ENCODE measurements at places on chromosomes 5 and 9. TPM values are rescaled to one million over a fixed set of nuclear protein-coding genes. Genes with fewer than 3 reads are reported as not detected.
A peak's percentile ranks its signal among the peaks of the same experiment; 100 is the strongest.

PCDHA6 gene
- not detected for total RNA-seq

GRCh38 chr9:37620396-37620795 lies 28.0 kb upstream of the TOMM5 start:
- DNase-seq, result no peak

TMEM215 gene
- total RNA-seq, result not detected

- DNase-seq, result peak; percentile 29
Measured at GRCh38 chr9:135328485-135329417, 150.8 kb upstream of the PPP1R26 start.

RETREG1 gene
- 18.1 TPM for total RNA-seq

FTMT gene
- not detected for total RNA-seq

MARCOL gene
- total RNA-seq, result not detected

GRCh38 chr9:96327694-96328352 lies 25.8 kb upstream of the HSD17B3 start:
- peak; percentile 53 for DNase-seq

DNA sequence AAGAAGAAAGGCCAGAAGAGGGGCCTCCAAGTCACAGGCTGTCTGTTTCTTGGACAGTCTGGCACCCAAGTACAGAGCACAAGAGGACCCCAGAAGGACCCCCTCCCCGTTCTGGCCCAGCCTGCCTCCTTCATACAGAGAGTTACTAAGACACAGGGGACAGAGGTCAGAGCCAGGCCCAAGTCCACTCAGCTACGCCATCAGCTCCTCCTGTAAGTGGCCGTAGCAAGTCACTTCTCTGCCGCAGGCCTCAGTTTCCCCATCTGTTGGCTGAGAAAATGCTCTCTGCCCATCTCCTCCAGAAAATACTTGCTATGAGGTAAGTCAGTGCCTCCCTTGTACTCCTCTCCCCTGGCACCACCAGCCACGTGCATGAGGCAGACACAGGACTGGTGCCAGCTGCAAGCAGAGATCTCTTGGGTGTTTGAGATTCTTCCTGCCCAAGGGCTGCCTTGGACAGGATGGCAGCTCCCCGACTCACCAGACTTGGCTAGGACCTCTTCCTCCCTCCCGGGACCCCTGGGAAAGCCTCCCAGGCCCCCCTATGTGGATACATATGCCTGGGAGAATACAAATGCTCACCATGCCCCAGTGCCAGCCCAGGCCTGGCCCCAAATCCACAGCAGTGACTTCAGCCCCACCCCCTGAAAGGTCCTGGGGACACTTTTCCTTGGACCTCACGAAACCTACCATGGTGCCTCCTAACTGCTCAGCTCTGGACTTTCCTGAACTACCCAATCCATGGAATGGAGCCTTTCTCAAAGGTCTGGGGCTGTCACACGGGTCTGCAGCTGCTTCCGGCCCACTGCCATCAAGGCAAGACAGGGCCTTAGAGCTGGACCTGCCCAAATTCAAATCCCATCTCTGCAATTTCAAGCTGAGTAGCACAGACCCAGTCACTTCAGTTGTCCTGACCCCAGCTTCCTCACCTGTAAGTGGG lies 5.1 kb downstream of the EEIG1 start:
- no peak for DNase-seq

DNA sequence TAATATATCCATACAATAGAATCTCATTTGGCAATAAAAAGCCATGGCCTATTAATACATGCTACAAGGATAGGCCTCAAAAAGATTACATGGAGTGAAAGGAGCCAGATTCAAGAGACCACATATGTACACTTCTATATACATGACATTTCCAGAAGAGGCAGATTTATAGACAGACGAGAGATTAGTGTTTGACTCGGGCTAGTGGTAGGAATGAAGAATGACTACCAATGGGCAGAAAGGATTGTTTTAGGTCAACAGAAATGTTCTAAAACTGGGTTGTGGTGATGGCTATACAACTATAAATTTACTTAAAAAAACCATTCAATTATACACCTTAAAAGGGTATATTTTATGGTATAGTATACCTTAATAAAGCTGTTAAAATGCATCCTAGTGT lies 41.9 kb downstream of the SETX start:
- DNase-seq, result no peak

DNA sequence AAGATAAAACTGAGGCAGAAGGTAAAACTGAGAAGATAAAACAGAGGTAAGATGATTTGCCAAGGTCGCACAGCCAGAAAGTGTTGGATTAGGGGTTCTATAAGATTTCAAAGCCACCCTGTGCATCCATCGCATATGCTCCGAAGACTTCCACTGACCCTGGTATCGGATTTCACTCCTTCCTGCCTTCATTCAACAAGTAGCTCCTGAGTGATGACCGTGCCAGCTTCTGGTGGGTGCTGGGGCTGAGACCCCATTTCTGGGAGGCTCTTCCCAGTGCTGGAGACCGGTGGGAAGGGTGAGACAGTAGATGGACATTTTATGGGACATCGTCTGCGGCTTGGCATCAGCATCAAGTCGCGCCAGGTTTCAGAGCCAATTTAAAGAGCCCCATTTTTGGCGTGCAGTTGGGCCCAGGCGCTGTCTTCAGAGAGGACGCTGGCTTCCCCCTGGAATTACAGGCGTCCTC lies 53.7 kb upstream of the DAB2IP start:
- DNase-seq, result no peak

DNA sequence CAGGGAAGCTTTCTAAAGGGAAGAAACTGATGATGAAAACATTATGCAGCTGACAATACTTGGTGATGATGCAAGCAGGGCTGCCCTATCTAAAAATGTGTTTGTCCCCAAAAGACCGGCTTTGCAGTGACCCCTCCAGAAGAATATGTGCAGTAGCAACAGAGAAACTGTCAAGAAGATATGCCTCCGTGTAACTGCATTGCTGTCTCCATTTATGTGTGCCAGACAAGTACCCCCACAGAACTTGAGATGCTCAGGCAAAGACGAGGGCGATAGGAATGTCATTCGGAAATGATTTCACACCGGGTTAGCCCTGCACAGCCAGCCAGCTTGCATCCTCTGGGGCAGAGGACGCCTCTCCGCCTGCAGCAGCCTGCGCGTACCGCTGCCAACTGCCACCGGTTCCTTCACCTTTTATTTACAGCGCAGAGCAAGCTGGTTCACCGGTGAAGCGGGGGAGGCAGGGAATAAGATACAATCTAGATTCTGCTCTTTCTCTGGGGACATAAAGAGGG lies 2.0 kb downstream of the GABBR2 start:
- no peak for DNase-seq

OLFML2A gene
- not detected for total RNA-seq

SCGB3A2 gene
- not detected for total RNA-seq

PCDHA1 gene
- not detected for total RNA-seq

RGS3 gene
- 57.1 TPM for total RNA-seq

DNA sequence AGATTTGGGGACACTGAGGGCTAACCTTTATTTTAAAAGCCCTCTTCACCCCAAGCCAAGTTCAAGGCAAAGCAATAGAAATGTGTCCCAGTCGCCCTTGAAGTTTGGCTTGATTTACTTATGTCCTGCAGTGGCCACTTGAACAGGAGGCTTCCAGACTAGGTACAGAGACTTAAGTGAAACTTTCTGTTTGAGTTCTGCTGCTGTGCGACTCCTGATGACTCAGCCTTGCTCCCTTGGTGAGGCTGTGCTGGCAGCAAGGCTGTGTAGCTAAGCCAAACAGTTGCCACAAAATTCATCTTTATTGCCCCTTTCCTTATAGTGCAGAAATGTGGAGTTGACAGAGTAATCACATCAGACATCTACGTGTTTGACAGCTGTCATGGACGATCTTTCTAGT lies 68.8 kb upstream of the NTRK2 start:
- no peak for DNase-seq

QRFP gene
- not detected for total RNA-seq

DNA sequence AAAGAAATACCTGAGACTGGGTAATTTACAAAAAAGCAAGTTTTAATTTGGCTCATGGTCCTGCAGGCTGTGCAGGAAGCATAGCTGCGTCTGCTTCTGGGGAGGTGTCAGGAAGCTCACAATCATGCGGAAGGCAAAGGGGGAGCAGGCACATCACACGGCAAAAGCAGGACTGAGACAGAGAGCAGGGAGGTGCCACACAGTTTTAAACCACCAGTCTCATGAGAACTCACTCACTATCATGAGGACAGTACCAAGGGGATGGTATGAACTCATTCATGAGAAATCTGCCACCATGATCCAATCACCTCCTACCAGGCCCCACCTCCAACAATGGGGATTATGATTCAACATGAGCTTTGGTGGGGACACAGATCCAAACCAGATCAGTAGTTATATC lies 96.2 kb downstream of the OSTF1 start:
- DNase-seq, result no peak

- DNase-seq, result no peak
Measured at GRCh38 chr9:96565671-96566497, 53.8 kb downstream of the CDC14B start.

TXNDC15 gene
- total RNA-seq, result 56.8 TPM

- DNase-seq, result no peak
Measured at GRCh38 chr9:106886111-106887046, 23.4 kb downstream of the ZNF462 start.

CCDC112 gene
- 1.5 TPM for total RNA-seq

DRD1 gene
- not detected for total RNA-seq

DNA sequence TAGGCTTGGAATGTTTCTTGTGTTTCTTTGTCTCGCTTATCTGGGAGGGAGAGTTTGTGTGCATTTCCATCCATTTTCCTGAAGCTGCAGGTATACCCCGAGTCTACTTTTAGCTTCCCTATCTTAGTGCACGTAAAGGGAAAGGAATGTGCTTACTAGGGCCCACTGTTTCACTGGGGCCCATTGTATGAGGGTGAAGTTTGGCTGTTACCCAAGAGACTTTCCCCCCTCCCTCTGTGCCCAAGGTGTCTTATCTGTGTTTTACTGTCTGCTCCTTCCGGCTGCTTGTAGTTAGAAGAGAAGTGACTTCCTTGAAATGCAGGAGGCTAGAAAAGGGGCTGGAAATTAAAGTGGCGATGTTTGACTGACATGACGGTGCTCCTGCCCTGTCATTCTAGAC lies 12.1 kb upstream of the BTNL3 start:
- DNase-seq, result no peak

DNA sequence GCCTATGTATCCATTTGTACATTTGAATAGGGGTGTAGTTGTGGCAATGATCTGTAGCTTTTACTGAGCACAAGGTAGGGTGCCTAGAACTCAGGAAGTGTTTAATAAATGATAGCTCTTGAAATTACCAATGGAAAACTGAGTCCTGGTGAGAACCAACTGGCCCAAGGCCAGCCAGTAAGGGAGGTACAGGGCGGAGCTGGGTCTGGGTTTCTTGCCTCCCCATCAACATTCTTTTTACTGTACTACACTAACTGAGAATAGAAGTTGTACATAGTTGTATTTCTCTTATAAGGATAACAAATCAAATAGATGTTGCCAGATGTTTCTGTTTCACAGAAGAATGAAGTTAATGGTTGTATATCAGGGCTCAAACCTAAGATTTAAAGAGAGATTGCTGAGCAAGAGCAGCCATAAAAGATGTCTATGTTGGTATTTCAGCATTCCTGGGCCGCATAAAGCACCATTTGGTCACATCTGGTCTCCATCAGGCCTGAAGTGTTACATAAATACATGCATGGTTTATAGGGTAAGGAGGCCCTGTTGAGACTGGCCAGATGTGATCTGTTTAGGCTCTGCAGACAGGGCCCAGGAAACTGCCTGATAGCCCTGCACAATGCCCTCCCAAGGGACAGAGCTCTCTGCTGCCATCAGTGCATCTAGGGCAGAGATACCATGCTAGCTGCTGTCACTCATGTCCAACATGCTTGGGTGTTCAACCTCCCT lies 210.5 kb downstream of the NXNL2 start:
- DNase-seq, result no peak

- DNase-seq, result peak; percentile 89
Measured at GRCh38 chr9:130107234-130107861, 53.6 kb downstream of the GPR107 start.

GRCh38 chr5:113050721-113051382 lies 74.3 kb downstream of the DCP2 start:
- no peak for DNase-seq

NUTM2G gene
- not detected for total RNA-seq

GRCh38 chr5:145775893-145776444 lies 59.2 kb downstream of the PRELID2 start:
- DNase-seq, result no peak

DNA sequence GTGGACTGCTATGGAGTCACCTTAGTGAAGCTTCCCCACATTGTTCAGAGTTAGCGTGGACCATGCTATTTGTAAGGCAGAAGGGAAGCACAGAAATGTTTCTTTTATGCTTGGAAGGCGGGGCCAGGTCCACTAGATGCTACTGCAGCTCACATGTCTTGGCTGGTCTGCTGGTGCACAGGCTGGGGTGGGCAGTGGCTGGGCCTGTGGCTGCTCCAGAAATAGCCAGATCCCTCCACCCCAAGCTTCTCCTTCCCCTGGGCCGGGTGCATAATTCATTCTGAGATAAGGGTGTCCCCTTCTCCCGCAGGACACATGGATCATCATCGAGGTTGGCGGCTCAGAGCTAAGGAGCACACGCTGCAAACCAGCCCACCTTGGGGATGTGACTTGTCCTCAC lies 14.5 kb upstream of the SEMA4D start:
- DNase-seq, result no peak

DNA sequence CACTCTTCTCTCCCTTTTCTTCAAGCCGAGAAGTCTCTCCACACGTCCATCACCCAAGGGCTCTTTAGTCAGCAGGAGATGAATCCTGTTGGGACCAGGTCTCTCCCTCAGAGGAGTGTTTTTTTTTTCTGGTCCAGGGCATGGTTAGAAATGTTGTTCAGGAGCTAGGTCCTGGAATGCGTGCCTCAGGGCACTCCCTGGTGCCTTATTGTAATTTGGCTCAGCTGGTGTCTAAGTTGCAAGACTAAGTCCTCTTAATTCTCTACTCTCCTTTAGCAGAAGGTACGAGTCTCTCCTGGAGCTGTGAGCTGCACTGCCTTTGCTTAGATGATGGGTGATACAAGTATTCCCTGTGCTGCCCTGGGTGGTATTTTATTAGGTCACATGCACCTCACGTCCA lies 111.9 kb downstream of the CNTLN start:
- no peak for DNase-seq

MPDZ gene
- not detected for total RNA-seq

GRCh38 chr5:140293091-140293848 lies 9.6 kb downstream of the PFDN1 start:
- no peak for DNase-seq

GRCh38 chr5:172399336-172399735 lies 55.0 kb downstream of the SH3PXD2B start:
- DNase-seq, result no peak

DNA sequence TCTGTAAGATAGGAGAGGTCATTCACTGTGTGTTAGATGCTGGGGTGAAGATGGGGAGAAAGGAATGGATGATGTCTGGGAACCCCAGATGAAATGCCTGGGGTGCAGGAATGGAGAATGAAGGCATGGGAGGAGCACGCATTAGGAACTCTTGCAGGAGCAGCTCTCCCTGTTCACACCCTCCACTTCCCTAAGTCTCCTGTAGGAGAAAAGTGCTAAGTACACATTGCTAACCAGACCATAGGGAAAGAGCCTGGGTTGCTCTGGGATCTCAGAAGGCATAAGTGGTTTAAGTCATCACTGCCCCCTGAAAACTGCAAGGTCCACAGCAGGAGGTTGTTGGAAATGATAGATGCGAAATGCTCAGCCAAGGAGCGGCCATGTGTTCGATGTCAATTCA lies 163.1 kb downstream of the SEC61B start:
- DNase-seq, result no peak

GRCh38 chr5:76337953-76338451 lies 65.1 kb upstream of the IQGAP2 start:
- peak; percentile 59 for DNase-seq

BHMT2 gene
- total RNA-seq, result not detected

GRCh38 chr9:126758916-126759585 lies 45.8 kb upstream of the ZBTB43 start:
- no peak for DNase-seq

ADRA1B gene
- not detected for total RNA-seq

AK8 gene
- 0.63 TPM for total RNA-seq

FAT2 gene
- total RNA-seq, result not detected

All from activated CD8-positive, alpha-beta memory T cell treated with anti-CD3 and anti-CD28 coated beads, Interleukin-2, amount 10 ng/mL, durations not matched to agents 7 days and 5 days (primary cell).